ENCODE measurements at places on chromosomes 16 and 17. TPM values are rescaled to one million over a fixed set of nuclear protein-coding genes. Genes with fewer than 3 reads are reported as not detected.

DNA sequence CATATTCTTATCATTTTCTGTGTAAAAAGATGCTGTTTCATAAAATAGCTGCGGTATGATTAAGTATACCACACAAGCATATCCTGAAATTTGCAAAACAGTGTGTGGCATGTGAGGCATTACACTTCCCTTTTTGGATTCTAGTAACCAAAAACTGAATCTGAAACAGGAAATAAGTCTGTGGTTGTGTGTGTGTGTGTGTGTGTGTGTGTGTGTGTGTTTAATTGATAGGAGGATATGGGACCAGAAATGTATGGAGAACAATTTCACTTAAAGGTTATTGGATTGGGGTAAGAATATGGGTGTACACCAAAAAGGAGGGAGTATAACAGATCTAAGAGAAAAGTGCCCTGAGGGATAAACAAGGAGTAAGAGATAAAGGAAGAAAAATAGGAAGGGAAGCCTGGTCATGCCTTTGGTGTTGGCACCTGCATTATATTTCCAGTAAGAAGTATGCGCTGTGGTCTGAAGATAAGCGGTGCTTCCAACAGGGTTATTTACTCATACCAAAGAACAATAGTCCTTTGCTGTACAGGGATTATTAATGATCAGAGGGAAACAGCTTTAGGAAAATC lies 4.0 kb downstream of the LYRM1 start:
- no peak overlapping the region for H3K4me3 ChIP-seq
- DNase-seq: no peak
- H3K4me1 ChIP-seq: peaks cover 59% of the 10 kb centered on the region
- H3K27ac ChIP-seq: peak overlapping the region; percentile 64
- H3K36me3 ChIP-seq: no peaks in the 10 kb centered on the region

DNA sequence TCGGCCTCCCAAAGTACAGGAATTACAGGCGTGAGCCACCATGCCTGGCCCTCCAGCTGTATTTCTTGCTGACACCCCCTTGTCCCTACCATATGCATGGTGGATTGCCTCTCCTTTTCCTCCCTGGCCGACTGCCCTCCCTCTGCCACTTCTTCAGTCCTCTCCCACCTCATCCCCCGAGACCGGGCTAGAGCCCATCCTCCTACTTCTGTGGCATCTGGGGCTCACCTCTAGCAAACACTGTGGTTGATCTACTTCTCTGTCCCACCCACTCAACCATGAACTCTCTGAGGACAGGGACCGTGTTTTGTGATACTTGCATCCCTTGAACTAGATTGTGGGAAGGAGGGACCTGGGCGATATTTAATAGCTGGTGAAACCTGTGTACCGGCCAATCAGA lies 7.5 kb upstream of the AXIN2 start:
- H3K27ac ChIP-seq: no peak overlapping the region
- H3K36me3 ChIP-seq: no peaks in the 10 kb centered on the region
- H3K4me3 ChIP-seq: no peak overlapping the region
- DNase-seq: no peak

GRCh38 chr16:16983582-16983981 lies 487.2 kb downstream of the XYLT1 start:
- no peak overlapping the region for H3K27ac ChIP-seq
- H3K36me3 ChIP-seq: no peaks in the 10 kb centered on the region
- DNase-seq: no peak
- no peaks in the 10 kb centered on the region for H3K27me3 ChIP-seq

GRCh38 chr17:18947866-18948265 lies 4.1 kb upstream of the SLC5A10 start:
- H3K4me3 ChIP-seq: no peak overlapping the region
- DNase-seq: no peak
- H3K36me3 ChIP-seq: no peaks in the 10 kb centered on the region

- peaks cover 9% of the 10 kb centered on the region for H3K36me3 ChIP-seq
- H3K4me1 ChIP-seq: peaks cover 53% of the 10 kb centered on the region
- H3K27ac ChIP-seq: peak overlapping the region; percentile 95
- no peaks in the 10 kb centered on the region for H3K27me3 ChIP-seq
Observed at GRCh38 chr17:56912105-56912999, 1.5 kb downstream of the TRIM25 start.

GRCh38 chr17:82006468-82007227 lies 16.0 kb downstream of the CENPX start:
- H3K36me3 ChIP-seq: peaks cover 10% of the 10 kb centered on the region
- H3K27ac ChIP-seq: no peak overlapping the region
- H3K27me3 ChIP-seq: no peaks in the 10 kb centered on the region
- H3K4me3 ChIP-seq: no peak overlapping the region
- H3K4me1 ChIP-seq: peaks cover under 1% of the 10 kb centered on the region
- no peak for DNase-seq

DNA sequence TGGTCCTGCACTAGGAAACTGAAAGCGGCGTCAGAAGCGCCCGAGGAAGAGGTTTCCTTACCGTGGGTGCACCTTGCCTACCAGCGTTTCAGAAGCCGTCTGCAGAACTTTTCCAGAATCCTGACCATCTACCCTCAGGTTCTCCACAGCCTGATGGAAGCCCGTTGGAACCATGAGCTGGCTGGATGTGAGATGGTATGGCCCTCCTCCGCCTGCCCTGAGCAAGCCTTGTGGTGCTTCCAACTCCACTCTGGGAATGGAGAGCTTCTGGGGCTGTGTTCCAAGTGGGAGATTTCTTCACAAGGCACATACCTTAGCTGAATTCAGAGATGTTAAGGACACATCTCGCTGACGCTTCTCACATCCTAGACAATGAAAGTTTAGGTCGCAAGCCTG lies 51.8 kb upstream of the ENDOV start:
- H3K4me1 ChIP-seq: no peaks in the 10 kb centered on the region
- no peak overlapping the region for H3K4me3 ChIP-seq
- H3K27ac ChIP-seq: peak overlapping the region; percentile 26
- no peak for DNase-seq
- peaks cover 82% of the 10 kb centered on the region for H3K36me3 ChIP-seq

The CBX8 gene
- total RNA-seq: 16.8 TPM

DNA sequence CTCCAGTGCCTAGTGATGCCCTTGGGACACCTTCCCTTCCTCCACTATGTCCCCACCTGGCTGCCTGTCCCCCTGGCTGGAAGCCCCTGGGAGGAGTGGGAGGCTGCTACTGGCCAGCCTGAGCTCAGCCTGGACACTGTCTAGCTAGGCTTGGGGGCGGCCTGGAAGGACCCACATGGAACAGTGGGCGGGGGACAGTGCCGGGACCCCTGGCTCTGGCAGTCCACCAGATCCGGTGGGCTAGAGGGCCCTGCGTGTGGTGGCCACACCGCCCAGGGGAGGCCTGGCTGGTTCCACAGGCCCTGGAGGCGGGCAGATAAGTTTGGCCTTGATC lies 388.0 kb upstream of the TNRC6C start:
- peaks cover 11% of the 10 kb centered on the region for H3K4me1 ChIP-seq
- no peaks in the 10 kb centered on the region for H3K36me3 ChIP-seq
- H3K27me3 ChIP-seq: no peaks in the 10 kb centered on the region

The DDX42 gene
- total RNA-seq: 156 TPM
